ENCODE measurements at places on chromosomes 12 and 14.

DNA sequence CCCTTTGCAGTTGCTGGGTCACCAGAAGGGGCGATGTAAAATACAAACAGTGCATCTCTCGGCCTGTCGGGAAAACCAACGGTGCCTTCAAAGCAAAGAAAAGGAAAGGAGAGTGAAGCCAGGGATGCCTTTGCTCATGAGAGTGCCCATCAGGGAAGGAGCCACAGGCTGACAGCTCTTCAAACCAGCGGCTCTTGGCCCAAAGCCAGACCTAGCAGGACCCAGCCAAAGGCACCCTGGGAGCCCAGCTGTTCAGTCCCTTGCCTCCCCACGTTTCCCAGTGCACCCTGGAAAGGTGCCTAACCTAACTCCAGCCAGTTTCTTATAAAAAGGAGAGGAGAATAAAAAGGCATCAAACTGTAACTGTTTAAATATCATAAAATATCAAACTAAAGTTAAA is 29.2 kb downstream of the PRMT8 start:
- no peak for DNase-seq

DNA sequence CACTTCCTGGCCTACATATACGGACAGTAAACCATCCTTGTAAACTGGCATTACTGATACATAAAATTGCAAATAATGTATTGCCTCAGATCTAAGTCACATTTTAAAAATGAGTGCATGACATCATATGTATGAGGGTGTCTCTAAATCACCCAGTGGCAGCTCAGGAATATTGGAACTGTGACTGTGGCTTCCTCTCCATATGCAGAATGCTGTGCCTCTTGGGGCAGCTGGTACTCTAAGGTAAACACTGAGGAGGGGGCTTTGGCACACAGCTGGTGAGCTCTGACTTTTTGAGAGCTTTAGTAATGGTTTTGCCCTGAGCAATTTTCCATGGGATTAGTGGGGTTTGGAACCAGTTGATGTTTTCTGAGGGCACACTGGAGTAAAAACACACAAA is 263.7 kb downstream of the BMP4 start:
- no peak for DNase-seq

DNA sequence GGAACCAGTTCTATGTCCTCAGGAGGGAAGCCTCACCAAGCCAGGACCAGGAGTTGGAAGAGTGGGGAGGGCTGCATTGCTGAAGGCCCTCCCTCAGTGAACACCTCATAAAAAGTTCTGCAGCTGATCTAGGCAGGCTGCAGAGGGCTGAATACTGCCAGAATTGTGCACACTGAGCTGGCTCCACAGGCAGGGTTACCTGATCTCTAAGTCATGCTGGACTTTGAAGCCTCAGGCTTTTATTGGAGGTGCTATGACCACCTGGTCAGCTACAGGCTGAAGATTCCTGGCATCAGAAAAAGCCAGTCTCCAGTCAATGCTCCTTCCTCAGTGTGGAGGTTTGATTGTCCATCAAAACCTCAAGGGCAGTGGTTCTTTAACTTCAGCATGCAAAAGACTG is 39.7 kb downstream of the FOS start:
- no peak for DNase-seq

DNA sequence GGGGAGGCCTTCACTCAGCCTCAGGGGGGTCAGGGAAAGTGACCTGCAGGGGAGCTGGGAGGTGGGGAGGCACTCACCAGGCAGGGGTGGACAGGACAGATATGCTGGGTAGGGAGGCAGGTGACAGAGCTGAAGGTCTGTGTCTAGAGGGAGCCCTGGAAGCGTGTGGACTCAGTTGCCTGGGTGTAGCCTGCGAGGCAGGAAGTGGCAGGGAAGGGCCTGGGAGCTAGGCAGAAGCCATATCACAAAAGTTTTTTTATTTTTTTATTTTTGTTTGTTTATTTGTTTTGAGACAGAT is 39.3 kb downstream of the ARL6IP4 start:
- no peak for DNase-seq

DNA sequence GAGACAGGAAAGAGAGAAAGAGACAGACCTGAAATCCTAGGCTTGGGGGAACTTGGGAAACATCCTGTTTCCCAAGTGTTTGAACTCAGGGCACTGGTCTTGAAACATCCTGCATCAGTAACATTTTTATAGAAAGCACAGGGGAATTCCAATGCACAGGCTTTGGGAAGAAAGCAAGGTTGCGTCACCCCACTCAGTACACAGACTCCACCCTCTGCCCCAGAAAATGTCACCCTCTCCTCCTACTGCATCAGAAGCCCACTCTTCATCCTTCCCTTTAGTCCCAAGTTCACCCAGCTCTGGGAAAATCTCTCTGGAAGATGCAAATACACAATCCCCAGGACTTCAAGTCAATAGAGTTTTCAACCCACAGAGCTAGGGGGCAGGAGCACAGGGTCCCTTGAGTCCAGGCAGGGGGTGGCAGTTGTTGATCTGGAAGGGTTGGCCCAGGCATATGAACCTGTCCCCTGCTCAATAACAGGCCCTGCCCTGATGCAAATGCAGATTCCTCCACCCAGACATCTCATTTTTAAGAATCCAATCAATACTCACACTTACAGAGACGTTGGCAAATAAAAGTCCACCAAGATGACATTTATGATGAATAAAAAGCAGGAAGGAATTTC is 1.7 kb downstream of the RDH16 start:
- DNase-seq = no peak

DNA sequence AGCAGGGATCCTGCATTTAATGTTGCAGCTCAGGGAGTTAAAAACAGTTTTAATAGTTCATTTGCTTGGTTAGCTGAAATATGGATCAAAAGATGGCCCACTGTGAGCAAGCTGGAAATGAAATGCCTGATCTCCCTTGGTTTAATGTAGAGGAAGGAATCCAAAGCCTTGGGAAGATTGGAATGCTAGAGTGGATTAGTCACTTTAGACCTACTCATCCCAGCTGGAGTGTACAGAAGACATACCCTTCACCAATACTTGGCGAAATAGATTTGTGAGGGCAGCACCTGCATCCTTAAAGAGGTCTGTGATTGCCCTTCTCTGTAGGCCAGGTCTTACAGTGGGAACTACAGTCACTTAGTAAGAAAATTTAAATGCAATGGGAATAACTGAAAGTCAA is 58.0 kb upstream of the KRAS start:
- DNase-seq = no peak

GRCh38 chr12:1859643-1860042 is 39.3 kb downstream of the LRTM2 start:
- DNase-seq = no peak

- no peak for DNase-seq
Measured at GRCh38 chr14:93219103-93219726, 12.2 kb downstream of the UBR7 start.

DNA sequence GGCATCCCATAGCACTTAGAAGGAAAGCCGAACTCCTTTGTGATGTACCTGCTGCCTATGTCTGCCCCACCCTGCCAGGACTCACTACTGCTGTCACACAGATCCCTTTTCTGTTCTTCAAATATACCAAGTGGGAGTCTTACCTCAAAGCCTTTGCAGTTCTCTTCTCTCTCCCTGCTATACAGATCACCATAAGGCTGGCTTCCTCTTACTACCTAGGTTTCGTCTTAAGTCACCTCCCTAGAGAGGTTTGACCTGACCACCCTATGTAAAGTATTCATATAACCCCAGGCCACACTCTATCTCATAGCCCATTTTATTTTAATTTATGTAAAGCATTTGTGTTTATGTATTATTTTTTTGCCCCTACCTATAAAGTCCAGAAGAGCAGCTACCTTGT is 117.6 kb downstream of the CRADD start:
- no peak for DNase-seq

GRCh38 chr14:89660166-89660565 is 243.1 kb upstream of the FOXN3 start:
- DNase-seq = no peak

DNA sequence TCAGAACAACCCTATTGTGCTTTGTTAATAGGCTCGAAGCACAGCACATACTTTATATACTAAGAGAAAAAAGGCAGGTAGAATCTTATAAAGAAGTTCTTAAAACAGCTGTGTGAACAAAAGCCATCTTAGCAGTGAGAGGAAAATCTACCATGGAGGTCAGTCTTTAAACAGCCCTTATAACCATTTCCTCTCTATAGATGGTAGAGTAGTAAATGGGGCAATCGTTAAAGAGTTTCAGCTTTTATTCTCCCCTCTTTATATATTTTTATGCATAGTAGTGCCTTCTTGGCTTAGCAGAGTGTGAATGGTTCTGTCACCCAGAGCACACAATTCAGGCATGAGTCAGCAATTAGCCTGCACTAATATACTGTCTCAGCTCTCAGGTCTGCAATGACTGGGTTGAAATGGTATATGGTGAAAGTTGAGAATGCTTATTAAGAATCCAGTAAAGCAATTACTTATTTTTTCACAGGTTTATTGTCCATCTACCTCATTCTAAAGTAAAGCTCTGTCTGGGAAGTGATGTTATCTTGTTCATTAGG is 305.0 kb downstream of the NELL2 start:
- DNase-seq = no peak

Measured in AG09309 (cell line).